ENCODE measurements at places on chromosomes 5 and 9.

DNA sequence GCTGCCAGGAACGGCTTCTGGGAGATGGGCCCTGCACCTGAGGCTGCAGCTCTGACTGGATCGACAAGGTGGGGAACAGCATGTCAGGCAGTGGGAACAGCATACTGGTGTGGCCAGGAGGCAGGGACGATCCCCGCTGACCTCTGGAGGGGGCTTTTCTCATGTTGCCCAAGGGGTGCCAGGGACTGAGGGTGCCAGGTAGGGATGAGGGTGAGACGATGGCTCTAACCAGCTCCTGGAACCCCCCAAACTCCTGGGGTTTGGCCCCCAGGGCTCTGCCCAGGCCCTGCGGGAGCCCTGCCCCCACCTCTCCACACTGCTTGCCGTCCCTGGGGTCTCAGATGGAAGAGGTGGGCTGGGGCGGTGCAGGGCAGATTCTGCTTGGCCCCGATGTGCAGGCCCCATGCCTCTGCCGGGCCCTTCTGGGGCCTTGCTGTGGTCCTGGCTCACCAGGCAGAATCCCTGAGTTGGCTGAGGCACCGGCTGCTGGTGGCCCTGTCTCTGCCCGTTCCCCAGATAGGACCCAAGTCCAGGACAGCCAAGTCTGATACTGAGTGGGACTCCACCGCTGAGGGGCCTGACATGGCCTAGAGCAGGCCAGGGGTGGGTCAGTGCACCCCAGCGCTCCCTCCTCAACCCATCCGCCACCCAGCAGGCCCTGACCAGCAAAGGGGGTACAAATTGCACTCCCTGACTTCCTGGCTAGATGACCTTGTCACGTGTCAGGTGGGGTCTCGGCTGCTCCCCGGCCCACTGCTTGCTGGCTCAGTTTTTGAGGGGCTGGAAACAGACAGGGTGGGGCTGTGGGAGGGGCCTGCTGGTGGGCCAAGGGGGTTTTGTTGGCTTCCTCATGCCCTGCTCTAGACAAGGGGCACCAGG is 28.4 kb upstream of the RNF130 start:
- DNase-seq, result no peak

DNA sequence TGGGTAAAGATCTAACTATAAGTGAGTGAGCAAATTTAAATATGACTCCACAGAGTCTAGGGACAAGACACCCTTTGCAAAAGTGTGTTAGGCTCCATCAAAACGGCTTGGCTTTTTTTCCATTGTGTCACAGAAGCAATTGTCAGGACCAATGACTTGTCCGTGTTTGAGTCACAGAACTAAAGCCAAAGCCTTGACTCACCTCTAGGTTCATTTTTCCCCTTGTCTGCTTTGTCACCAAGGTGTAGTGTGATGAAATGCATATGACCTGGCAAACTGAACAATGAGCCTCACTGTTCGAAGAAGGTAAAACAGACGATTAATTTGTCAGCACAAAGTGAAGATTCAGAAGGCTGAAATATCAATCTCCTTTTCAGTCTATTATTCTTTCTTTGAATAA is 331.0 kb downstream of the GLIS3 start:
- DNase-seq, result no peak

DNA sequence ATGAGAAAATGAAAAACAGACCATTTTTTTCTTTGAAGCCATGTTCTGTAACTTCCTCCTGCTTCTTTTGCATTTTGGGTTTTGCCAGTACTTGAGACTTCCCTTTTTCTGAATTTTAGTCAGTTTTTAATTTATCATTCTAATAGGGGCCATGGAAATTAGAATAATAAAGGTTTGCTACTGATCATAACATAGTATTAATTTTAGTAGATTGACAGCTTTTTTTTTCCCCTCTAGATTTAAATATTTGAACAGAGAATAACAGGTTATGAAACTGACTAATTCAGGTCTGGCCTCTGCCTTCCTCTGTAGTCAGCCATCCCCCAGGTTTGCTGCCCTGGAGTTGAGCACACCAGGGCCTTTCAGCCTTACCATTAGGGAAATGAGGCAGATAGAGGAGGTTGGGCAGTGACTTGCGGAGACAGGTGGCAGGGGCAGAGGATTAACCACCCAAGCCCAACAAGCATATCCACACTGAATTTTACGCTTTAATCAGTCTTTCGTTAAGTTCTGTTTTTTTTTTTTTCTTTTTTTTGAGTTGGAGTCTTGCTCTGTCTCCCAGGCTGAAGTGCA is 80.1 kb upstream of the TNFAIP8 start:
- peak; percentile 16 for DNase-seq

- DNase-seq, result peak; percentile 16
Observed at GRCh38 chr5:53069626-53070025, 39.9 kb downstream of the MOCS2 start.

DNA sequence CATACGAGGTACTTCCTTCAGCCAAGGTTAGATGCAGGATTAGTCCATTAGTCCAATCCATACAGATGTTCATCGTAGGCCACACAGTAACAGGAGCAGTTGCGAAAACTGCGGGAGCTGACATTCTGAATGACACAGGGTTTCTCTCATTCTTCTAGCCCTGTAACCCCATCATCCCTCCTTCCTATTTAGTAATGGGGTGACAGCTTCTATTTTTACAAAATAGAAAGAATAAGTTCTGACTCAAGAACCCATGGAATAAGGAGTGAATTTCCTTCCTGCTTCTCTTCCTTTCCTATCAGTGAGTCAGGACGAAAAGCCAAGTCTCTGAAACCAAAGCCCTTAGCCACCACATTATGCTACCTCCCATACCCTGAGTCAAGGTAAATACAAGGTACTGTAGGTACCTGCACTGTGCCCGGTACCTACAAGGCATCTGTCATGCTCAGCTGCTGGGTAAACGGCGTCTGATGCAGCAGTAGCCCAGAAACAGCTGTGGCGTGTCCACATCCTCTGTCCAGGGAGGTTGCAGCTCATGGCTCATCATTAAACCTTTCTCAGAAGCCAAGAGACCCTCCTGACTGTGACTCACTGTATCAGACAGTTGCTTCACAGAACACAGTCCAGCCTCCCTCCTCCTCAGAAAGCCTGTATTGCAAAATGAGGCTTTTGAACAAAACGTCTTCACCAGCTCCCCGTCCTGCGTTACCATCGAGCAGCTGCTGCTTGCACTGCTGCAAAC is 84.2 kb downstream of the ESM1 start:
- DNase-seq, result no peak

DNA sequence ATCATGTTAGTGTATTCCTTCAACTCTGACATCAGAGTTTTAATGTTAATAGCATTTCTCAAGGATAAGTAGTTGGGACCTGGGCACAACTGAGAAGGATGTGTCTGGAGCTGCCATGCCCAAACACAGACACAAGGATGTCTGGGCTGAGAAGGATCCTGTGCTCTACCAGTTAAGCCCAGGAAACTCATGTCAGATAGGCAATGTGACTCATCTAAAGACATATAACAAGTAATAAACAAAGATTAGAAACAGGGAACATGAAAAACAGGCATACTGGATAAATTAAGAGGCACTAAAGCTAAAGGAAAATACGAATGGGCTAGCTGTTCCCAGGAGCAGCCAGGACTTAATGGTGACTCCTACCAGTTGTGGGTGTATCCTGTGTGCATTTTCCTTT is 9.1 kb upstream of the EGFLAM start:
- DNase-seq, result no peak

DNA sequence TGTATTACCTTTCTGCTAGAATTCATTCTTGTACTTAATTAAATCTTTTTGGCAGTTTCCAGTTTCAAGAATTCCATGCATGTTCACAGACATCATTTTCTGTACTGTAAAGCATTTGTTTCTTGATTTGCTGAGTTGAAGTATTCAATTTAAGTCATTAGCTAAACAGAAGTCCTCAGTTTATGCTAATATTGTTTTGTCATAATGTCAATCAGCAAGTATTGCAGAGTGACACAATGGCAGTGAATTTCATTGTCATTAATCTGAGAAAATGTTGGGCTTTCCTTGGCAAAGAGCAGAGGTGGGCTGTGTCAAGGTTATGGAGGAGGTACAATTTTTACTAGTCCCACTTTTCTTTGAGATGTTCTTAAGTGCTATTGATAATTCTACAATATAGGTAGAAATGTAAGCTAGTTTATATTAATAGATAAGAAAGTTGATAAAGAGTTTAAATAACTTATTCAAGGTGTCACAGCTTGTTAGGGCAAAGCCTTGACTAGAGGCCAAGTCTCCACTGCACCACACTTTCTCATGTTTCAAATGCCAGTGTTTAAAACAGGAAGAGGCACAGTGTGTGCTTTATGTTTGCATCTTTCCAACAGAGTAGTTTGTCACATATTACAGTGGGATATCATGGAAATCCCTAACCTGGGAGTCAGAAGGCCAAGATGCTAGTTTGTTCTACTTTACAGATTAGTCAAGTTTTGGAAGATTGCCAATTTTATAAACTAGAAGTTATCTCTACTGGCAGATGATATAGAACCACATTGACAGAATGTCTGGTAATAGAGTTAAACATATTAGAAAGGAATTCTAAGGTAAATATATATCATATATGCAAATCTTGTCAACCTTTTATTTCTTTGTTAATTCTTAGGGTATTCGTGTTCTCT is 56.3 kb downstream of the SLF1 start:
- DNase-seq, result no peak

DNA sequence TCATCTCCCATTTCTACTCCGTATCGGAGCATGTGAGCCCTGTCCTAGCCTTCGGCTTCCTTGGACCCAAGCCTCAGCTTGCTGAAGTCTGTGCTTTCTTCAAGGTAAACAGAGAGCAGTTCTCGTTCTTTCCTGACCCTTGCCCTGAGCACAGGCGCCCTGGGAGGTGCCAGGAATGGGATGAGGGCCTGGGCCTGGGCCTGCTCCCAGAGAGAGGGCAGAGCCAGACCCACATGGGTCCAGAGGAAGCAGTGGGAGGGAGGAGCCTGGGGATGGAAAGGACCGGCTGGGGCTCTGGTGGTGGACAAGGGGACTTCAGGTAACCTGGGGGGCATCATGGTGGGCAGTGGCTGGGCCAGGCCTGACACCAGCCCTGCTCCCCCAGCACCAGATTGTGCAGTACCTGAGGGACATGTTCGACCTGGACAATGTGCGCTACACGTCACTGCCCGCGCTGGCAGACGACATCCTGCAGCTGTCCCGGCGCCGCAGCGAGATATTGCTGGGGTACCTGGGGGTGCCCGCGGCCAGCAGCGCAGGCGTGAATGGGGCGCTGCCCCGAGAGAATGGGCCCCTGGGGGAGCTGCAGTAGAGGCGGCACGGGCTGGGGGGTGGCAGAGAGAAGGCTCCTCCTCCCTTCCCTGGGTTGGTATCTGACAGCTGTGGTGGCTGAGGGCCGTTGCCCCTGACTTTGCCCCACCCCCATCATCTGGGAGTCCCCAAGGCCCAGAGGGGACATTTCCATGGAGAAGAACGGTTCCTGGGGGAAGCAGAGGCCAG is 10.9 kb upstream of the DOLPP1 start:
- no peak for DNase-seq

GRCh38 chr5:40841068-40841805 is at the start of gene CARD6:
Gene CARD6 (plus strand): TSS chr5:40841367. CDS start chr5:40841383, 16 bp downstream.
- no peak for DNase-seq

DNA sequence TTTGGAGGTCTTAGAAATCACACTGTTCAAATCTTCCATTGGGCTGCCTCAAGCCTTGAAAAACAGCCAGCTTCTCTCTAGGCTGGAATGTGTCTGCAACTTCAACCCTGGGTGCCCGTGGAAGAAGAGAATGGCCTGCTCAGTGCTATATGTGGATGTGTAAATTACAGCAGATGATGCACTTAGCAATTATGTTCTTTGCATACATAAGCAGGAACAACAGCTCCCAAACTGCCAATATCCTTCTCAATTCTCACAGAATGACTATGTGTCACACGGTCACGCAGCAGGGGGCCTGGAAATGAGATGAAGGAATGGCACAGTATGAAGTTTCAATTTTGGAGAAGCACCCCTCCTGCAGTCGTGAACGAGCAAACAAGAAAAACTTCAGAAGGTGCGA is 175.2 kb upstream of the SMARCA2 start:
- no peak for DNase-seq

GRCh38 chr5:137599457-137599856 is 100.3 kb upstream of the SPOCK1 start:
- DNase-seq, result no peak

DNA sequence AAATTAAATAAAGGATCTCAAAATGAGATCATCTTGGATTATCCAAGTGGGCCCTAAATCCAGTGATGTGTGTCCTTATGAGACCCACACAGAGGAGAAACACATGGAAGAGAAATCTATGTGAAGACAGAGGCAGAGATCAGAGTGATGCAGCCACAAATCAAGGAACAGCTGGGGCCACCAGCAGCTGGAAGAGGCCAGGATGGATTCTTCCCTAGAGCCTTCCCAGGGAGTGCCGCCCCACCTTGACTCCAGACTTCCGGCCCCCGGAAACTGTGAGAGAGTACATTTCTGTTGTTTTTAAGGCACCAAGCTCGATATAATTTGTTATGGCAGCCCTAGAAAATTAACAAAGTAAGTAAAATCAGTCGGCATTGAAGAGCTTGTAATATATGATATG is 286.9 kb downstream of the FBXL7 start:
- no peak for DNase-seq

DNA sequence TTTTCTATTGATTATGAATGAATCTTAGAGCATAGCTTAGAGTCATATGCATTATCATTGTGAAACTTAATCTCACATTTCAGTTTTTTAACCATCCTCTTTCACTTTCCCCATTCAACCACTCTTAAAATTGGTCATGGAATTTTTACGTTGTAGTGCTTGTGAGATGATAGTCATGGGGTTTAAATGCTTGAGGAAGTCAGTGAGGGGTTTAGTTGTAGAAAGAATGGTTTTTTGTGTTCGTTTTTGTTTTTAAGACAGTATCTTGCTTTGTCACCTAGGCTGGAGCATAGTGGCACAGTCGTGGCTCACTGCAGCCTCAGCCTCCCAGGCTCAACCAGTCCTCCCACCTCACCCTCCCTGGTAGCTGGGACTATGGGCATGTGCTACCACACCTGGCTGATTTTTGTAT is 19.6 kb downstream of the UGCG start:
- no peak for DNase-seq

DNA sequence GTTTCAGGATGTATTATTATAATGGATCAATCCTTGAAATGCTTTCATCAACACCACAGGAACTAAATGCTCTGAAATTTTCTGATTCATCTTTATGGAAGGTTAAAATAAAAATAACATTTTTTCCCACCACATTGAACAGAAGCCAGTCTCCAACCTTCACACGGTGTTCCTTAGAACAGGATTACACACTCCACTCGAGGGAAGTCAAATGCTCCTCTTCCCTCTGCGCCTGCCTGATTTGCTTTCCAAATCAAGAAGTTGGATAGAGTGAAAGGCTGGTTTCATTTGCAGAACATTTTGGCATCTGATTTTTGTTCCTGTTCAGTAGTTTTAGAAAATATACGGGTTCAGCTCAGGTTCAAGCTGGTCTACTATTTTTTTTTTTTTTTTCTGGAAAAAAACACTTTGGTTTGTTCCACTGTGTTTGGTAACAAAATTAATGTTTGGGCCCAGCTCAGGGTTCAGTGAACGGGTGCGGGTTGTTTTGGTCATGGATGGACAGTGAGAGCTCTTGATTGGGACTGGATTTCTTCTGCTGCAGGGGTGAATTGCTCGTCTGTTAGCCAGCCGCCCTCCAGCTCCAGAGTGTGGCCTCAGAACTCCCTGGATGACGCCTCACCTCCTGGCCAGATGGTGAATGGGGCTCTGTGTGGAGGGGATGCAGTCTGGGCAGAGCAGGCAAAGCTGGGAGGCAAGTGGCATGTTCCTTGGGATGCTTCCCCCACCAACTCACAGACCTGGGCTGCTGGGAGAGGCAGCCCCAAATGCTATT is 82.4 kb upstream of the STC2 start:
- no peak for DNase-seq

Measured in activated T-helper 9 cell treated with anti-CD3 and anti-CD28 coated beads, Interleukin-2, amount 50 U/mL, for 16 hours (primary cell).